ENCODE measurements at places on chromosomes 5 and 9.

DNA sequence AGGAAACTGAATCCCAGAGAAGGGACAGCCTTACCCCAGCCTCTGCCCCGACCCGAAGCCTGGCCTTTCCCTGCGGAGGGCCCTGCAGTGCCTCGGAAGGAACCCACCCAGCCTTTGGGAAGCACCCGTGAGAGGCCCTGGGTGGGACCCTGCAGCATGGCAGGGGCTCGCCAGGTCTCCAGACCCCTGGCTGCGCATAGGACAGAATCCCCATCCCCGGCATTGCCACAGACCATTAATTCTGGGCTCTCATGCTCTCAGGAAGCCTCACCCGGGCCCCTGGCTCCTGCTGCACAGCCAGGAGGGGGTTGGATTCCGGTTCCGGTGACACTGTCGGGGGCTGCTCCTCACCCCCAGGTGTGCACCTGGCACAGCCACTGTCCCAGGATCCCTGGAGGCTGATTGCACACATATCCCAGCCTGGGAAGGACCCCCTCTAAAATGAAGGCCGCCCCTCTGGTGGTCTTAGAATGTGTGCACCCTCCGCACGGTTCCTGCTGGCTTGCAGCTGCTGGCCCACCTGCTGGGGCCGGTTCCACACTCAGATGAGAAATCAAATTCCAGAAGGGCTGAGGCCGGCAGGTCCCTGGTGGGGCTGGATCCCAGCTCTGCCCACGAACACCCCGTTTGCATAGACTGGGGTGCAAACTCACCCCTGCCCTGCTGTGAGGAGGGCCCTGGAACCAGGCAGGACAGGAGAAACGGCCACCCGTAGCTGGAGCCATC is 4.7 kb downstream of the EGFL7 start:
- no peak for DNase-seq

- DNase-seq, result no peak
These were observed 381.8 kb upstream of the ST8SIA4 start for GRCh38 chr5:101284736-101285375.

DNA sequence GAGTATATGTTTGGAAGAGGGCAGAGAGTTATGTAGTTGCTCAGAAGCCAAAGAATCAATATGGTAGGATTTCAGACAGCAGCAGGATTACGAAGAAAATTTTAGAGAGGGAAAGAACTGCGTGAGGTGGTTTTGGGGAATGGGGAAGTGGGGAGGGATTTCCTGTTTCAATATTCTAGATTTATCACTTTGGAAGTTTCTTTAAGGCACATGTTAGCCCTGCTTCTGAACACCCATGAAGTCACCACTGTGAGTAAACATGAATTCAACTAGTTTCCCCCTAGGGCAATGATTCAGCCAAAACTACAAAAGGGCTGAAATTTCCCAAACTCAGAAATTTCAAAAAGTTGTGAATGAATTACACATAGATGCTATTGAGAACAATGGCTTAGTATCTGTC is 132.2 kb downstream of the EBF1 start:
- DNase-seq, result no peak

DNA sequence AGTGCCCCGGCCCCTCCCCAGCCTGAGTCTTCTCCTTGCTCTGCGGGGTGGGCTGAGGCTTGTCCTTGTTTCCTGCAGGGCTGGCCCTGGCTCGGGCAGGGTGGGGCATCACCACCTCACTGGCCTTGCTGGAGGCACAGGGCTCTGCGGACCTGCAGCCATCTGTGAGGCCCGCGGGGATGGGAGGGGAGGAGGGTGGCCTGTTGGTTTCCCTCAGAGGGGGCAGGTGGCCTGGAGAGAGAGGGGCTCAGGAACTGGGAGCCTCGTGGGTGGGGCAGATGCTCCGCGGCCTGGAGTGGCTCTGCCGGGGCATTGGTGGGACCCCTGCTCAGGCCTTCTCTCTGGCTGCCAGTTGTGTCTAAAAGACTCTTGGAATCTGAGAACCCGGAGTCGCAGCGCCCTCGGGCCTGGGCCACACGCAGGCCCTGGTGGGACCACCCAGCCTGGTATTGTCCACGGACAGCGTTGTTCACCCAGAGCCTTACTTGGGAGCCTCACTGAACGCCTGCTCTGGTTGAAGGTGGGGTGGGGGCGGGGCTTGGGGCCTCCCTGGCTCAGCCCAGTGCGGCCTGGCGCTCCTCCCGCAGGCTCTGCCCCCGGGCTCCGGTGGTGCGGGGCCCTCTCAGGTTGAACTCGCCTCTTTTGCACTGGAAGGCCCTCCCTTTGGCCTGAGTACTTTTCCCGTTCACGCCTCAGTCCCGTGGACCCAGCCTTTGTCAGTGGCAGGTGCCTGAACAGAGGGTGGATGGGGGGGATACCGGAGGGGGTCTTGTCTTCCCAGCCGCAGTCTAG is 111.3 kb downstream of the RXRA start:
- peak; percentile 43 for DNase-seq

- no peak for DNase-seq
These were observed 420.2 kb upstream of the IRX1 start for GRCh38 chr5:3175416-3175815.

- DNase-seq, result no peak
These were observed 54.7 kb upstream of the ZFR start for GRCh38 chr5:32499261-32499660.

- no peak for DNase-seq
These were observed 20.6 kb downstream of the CLPTM1L start for GRCh38 chr5:1324301-1324700.

- no peak for DNase-seq
These were observed 196.2 kb downstream of the FRMD3 start for GRCh38 chr9:83342006-83342405.

GRCh38 chr9:125099816-125100215 is 43.5 kb downstream of the SCAI start:
- no peak for DNase-seq

- no peak for DNase-seq
These were observed 114.5 kb downstream of the RPS23 start for GRCh38 chr5:82163452-82164175.

GRCh38 chr5:11985993-11986392 is 81.7 kb upstream of the CTNND2 start:
- DNase-seq, result no peak
